ENCODE measurements at places on chromosomes 3 and 15.

DNA sequence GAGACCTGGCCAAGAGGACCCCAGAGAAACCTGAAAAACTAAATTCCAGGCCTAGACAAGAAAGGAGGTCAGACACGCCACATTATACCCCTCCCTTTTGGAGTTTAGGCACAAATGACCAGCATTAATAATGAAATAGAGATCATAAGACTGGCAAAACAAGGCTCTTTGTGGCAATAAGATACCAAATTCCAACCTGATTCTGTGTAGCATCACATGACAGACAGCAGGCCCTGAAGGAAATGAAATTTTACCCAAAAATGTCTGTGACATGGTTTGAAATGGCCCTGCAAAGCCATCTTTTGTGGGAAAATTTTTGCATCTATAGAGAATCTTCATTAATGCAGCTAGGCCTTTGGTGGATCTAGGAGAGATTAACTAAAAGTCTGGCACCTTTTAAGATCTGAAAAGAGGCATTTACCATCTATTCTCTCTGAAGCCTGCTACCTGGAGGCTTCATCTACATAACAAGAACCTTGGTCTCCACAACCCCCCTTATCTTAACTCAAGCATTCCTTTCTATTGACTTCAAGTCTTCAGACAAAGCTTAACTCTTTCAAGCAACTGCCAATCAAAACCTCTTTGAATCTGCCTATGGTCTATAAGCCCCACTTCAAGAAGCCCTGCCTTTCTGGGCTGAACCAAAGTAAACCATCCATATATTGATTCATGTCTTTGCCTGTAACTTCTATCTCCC is 8.0 kb downstream of the FAM174B start:
- DNase-seq: no peak

DNA sequence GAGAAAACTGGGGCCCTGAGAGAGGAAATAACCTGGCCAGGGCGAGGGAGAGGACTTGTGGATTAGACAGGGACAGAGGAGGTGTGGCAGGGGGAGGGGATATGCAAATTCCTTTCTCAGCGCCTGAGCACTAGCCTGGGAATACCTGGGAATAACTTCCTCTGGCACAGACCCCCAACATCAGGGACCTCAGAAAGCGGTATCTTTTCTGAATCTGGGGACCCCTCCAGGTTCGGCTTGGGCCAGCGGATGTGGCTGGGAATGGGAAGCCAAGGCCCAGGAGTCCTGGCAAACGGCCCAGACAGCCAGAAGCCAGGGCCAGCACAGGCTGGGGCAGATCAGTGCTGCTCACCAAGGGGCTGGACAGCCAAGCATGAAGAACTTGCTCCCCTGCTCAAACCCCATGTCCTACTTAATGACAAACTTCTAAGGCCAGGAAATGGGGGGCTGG is 9.2 kb upstream of the ACSBG1 start:
- peak; percentile 54 for DNase-seq

- DNase-seq: no peak
Measured at GRCh38 chr3:124752051-124752450, 21.8 kb downstream of the UMPS start.

GRCh38 chr15:32657198-32657883 is 15.8 kb downstream of the SCG5 start:
- DNase-seq: no peak

- peak; percentile 79 for DNase-seq
Measured at GRCh38 chr3:30440880-30441279, 165.5 kb upstream of the TGFBR2 start.

Measured in fibroblast of lung (primary cell).